Progenitor cell of endocrine pancreas (in vitro differentiated cells): ENCODE measurements at places on chromosomes 12 and 14. TPM values are rescaled to one million over a fixed set of nuclear protein-coding genes. Genes with fewer than 3 reads are reported as not detected.

DNA sequence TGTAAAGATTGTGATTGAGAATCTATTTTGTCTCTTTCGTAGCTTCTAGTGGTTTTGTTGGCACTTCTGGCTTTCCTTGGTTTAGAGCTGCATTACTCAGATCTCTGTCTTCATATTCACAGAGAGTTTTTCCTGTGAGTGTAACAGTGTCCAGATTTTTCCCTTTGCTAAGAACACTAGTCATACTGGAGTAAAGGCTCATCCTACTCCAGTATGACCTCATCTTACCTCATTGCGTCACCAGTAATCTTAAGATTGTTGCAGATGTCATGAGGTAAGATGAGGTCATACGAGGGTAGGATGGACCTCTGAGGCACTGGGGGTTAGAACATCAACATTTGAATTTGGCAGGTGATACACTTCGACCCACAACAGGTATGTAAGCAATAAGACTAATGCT is 461.2 kb downstream of the FLRT2 start:
- H3K27ac ChIP-seq = no peak overlapping the region
- no peak overlapping the region for H3K4me3 ChIP-seq
- H3K36me3 ChIP-seq = no peaks in the 10 kb centered on the region
- H3K27me3 ChIP-seq = peaks cover 2% of the 10 kb centered on the region
- DNase-seq = no peak
- peaks cover 1% of the 10 kb centered on the region for H3K4me1 ChIP-seq

- H3K4me3 ChIP-seq = no peak overlapping the region
- peaks cover 7% of the 10 kb centered on the region for H3K4me1 ChIP-seq
- H3K27ac ChIP-seq = no peak overlapping the region
- no peaks in the 10 kb centered on the region for H3K27me3 ChIP-seq
- no peaks in the 10 kb centered on the region for H3K36me3 ChIP-seq
Observed at GRCh38 chr12:83040339-83040738, 353.6 kb downstream of the TMTC2 start.

The KRT6A gene
- not detected in 2 replicates for total RNA-seq

The PTCSC3 gene
- not detected in 2 replicates for total RNA-seq

GRCh38 chr12:124679533-124680371 is 112.3 kb upstream of the NCOR2 start:
- H3K27ac ChIP-seq = no peak overlapping the region
- no peak for DNase-seq
- H3K36me3 ChIP-seq = no peaks in the 10 kb centered on the region
- H3K4me3 ChIP-seq = no peak overlapping the region

The GZMH gene
- total RNA-seq = not detected in 2 replicates

DNA sequence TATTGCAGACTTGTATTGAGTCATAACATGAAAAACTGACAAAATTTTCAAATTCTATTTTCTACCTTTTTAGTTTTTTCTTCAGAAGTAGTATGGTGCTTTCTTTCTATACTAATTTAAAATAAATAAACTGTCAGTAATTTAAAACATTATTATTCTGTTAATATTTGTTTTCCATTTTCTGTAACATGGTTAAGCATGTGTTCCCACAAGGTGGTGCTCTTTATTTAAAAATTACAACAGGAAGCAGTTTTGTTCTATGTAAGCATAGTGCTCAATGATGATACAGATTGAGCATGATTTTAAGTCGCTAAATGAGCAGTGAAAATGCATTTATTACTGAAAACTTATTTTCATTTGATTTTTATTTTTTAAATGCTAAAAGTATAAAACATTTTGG is 114.6 kb downstream of the PPFIA2 start:
- no peak overlapping the region for H3K4me3 ChIP-seq
- no peaks in the 10 kb centered on the region for H3K36me3 ChIP-seq
- H3K27ac ChIP-seq = no peak overlapping the region
- no peaks in the 10 kb centered on the region for H3K27me3 ChIP-seq

- no peaks in the 10 kb centered on the region for H3K4me1 ChIP-seq
- H3K36me3 ChIP-seq = no peaks in the 10 kb centered on the region
- no peak for DNase-seq
- H3K4me3 ChIP-seq = no peak overlapping the region
- H3K27ac ChIP-seq = no peak overlapping the region
- H3K27me3 ChIP-seq = peaks cover 9% of the 10 kb centered on the region
Observed at GRCh38 chr12:104177663-104178501, 37.7 kb upstream of the TXNRD1 start.
